ENCODE measurements at places on chromosomes 13 and 19. TPM values are rescaled to one million over a fixed set of nuclear protein-coding genes. Genes with fewer than 3 reads are reported as not detected.

DNA sequence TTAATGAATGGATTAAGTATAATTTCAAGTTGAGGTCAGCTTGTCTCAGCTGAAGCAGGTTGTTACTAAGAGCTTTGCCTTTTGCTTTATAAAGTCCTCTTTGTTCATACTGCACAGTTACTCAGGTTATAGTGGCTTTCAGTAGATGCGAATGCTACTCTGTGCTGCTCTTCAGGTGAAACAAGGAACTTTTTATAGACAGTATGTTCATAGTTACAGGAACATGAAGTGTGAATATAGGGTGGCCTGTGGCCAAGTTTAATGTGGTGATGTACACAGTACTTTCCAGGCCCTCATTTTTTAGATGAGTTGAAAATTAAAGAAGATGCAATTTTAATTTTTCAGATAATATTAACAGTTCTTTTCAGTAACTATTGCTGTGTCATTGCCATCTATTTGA is 20.8 kb downstream of the SUGT1 start:
- H3K4me3 ChIP-seq = no peak overlapping the region
- no peaks in the 10 kb centered on the region for H3K36me3 ChIP-seq
- no peaks in the 10 kb centered on the region for H3K4me1 ChIP-seq

GRCh38 chr13:75445717-75446499 is 36.1 kb downstream of the TBC1D4 start:
- no peak for DNase-seq
- no peaks in the 10 kb centered on the region for H3K27me3 ChIP-seq
- H3K4me3 ChIP-seq = peak overlapping the region; percentile 52
- H3K4me1 ChIP-seq = peaks cover 52% of the 10 kb centered on the region
- no peaks in the 10 kb centered on the region for H3K36me3 ChIP-seq

GRCh38 chr19:810883-811489 is 10.8 kb downstream of the PLPPR3 start:
- no peak overlapping the region for H3K27ac ChIP-seq
- no peak for DNase-seq
- H3K4me1 ChIP-seq = no peaks in the 10 kb centered on the region
- peaks cover 61% of the 10 kb centered on the region for H3K36me3 ChIP-seq
- H3K4me3 ChIP-seq = no peak overlapping the region

DNA sequence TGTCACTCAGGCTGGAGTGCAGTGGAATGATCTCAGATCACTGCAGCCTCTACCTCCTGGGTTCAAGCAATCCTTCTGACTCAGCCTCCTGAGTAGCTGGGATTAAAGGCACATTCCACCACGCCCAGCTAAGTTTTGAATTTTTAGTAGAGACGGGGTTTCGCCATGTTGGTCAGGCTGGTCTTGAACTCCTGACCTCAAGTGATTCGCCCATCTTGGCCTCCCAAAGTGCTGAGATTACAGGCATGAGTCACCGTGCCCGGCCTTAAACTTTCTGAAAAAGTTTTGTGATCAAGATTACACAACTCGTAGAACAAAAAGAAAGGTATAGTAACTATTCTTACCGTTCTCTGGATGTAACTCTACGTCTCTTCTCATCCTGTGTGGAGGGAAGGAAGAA is 21.2 kb downstream of the DNMT1 start:
- no peaks in the 10 kb centered on the region for H3K4me1 ChIP-seq
- no peak for DNase-seq
- H3K36me3 ChIP-seq = no peaks in the 10 kb centered on the region

GRCh38 chr13:75195495-75196146 is 286.3 kb downstream of the TBC1D4 start:
- H3K27me3 ChIP-seq = no peaks in the 10 kb centered on the region
- peaks cover 39% of the 10 kb centered on the region for H3K4me1 ChIP-seq
- DNase-seq = no peak
- H3K36me3 ChIP-seq = no peaks in the 10 kb centered on the region
- H3K4me3 ChIP-seq = no peak overlapping the region
- peak overlapping the region; percentile 42 for H3K27ac ChIP-seq

- DNase-seq = no peak
- H3K27me3 ChIP-seq = no peaks in the 10 kb centered on the region
- no peak overlapping the region for H3K4me3 ChIP-seq
- no peaks in the 10 kb centered on the region for H3K4me1 ChIP-seq
- H3K27ac ChIP-seq = no peak overlapping the region
- H3K36me3 ChIP-seq = no peaks in the 10 kb centered on the region
Measured at GRCh38 chr19:44552324-44552723, 22.8 kb upstream of the CEACAM20 start.

The ZNF155 gene
- 1.3 TPM for total RNA-seq

The LSR gene
- total RNA-seq = 5.4 TPM

The RAD23A gene
- total RNA-seq = 949 TPM

The RGS9BP gene
- total RNA-seq = 7.0 TPM

The BRCA2 gene
- total RNA-seq = 0.02 TPM

The KIRREL2 gene
- total RNA-seq = not detected

The THAP8 gene
- 10.5 TPM for total RNA-seq

The ZNF69 gene
- 0.22 TPM for total RNA-seq

The FUT6 gene
- not detected for total RNA-seq
